ENCODE measurements at places on chromosomes 2 and 18.

- no peak for DNase-seq
Observed at GRCh38 chr2:179233626-179234430, 30.8 kb downstream of the SESTD1 start.

DNA sequence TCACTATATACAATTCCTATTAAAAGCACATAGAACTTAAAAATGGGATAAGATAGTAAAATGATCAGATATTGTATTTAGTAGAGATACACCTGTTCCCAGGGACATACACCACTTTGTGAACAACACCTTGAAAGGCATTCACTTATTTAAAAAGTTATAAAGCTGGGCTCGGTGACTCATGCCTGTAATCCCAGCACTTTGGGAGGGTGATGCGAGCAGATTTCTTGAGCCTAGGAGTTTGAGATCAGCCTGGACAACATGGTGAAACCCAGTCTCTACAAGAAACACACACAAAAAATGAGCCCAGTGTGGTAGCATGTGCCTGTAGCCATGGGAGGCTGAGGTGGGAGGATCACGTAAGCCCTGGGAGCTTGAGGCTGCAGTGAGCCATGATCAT, 90.9 kb downstream of the RAPGEF4 start:
- no peak for DNase-seq

DNA sequence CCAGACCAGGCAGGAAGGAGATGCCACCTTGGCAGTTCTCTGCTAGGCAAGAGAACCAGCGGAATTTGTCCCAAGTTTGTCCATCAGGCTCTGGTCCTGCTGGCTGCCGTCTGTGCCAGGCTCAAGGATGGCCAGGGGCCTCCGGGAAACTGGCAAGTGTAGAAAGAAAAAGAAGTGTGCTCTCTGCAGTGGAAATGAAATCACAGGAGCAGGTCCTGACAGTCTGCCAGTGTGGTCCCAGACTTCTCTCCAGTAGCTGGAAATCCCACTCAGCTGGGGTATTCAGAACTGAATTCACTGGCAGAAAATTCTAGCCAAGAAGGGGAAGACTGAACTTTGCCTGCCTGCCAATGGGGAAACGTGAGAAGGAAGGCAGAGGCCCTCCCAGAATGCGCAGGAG, 91.0 kb downstream of the STPG4 start:
- DNase-seq: no peak

DNA sequence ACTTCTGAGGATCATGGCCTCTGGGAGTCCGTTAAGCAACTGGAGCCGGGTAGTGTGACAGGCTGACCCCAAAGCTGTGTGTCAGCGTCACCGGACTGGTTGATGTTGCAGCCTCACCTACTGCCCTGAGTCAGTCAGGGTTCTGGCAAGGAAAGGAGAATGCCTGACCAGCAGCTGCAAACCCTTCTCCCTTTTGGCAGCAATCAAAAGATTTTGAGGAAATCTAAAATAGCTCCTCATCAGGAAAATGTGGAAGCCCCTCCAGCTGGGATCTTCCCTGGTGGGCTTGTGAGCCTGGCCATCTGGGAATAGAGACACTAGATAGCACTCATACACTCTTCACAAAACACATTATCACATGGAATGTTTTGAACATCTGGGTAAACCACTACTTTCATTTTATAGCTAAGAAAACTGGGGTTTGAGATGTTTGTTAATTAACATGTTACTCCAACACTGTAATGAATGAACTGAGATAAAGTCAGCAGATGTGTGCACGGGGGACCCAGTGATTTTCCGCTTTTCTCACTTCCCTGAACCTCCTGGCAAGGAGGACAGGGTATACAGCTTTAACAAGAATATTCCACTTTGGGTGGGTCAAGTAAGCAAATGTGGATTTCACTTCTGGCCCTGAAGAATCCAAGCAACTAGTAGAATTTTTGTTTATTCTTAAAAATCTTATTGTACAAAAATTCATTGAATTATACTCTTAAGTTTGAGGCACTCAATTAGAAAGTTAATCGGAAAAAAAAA, 24.7 kb downstream of the CLUL1 start:
- no peak for DNase-seq

DNA sequence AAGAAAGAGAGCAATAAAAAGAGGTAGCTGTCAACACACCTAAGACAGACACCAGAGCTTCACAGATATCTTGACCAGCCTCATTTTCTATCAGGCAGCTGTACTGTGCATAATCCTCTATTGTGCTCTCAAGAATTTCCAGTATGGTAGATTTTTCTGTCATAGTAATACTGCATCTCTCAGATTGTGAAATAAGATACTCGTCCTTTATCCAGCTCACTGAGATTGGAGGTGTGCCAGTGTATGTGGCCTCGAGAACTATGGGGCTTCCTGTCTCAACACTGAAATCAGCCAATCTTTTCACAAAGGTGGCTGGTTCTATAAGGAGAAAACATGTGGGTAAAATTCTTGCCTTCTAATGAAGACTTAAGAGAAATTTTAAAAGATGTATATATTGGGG, 88.9 kb downstream of the TTN start:
- DNase-seq: no peak

DNA sequence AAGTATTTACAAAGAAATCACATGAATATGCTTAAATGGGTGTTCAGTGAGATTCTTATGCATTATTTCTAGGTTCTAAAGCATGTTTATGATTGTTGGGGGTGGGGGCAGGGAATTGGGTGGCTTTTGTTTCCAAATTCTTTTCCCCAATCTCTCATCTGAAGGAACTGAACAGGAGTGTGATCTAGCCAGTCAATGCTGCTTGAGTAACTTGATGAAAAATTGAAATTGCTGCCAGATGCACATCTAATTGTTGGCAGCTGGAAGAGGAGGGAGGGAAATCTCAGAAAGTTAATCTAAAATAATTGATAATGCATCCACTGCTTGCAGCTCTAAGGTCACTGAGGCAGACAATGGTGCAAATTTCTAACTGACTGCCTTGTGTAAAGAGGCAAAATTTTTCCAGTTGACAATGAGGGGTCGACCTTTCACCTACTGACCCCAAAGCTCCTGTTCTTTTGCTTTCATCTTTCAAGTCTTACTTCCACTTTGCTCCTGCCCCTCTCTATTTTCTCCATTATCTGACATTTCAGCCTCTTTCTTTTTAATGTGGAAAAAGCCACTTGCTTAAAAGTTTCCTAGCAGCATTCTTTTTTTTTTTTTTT, 53.3 kb downstream of the IRS1 start:
- no peak for DNase-seq

DNA sequence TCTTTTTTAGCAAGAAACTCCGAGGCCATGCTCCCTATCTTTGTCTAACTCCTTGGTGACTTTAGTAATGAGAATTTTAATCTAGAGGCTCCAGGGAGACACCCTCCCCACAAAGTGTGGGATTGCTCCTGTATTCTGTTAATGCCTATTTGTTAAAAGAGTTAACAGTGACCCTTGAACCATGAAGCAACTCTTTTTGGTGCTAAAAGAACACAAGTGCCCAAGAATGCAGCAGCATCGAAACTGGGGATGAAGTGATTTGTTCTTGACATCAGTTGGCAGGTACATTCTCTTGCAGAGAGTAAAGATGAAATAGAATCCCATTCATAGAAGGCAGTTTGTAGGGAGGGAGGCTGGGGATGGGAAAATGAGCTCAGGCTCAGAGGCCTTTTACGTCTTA, 50.0 kb downstream of the FMNL2 start:
- no peak for DNase-seq

DNA sequence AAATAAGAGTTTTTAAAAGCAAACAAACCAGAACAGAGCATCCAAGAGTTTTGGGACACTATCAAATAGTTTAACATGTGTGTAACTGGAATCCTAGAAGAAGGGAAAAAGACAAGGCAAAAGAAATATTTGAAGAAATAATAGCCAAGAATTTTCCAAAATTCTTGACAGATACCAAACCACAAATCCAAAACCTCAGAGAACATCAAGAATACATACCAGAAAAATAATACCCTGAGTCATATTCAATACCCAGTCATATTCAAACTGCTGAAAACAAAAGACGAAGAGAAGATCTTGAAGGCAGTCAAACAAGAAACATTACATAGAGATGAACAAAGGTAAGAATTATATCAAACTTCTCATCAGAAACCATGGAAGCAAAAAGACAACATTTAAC, 22.9 kb downstream of the INO80C start:
- no peak for DNase-seq
